NB4 (cell line): ENCODE measurements at places on chromosomes 3 and 15.

DNA sequence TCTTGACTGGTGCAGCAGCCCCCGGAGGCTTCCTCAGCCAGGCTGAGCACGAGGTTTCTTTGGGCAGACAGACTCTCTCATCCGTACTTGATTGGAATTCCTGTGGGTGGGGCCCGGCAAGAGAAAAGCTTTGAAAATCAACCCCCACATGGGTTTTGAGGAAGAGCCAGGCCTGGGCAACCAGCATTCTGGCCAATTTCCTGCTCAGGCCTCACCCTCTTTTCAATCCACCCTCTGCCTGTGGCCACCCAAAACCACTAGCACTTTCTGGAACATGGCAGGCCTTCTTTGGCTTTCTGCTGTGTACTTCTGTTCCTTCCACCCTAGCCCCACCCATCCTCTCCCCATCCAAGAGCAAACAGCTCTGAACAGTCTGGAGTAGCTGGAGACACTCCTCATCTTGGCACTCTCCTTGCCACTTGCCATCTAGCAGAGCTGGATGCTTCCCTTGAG, 5.9 kb downstream of the MYO5C start:
- no peak for DNase-seq

DNA sequence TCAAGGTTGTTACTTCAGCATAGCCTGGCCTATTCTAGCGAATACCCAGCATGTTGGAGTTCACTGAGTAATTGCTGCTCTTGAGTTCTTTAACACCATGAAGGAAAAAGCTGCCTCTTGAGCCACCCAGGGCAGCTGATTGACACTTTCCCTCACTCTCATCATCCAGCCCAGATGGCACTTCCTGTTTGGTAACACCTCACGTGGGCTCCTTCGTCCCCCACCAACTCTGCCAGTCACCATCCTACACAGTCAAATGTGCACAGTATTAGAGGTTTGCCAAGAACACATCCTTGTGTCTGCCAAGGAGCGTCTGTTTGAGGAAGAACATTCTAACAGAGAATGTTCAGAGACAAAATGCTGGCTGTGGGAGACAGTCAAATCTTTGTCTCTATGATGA, 266.3 kb downstream of the RPLP1 start:
- peak; percentile 89 for DNase-seq

DNA sequence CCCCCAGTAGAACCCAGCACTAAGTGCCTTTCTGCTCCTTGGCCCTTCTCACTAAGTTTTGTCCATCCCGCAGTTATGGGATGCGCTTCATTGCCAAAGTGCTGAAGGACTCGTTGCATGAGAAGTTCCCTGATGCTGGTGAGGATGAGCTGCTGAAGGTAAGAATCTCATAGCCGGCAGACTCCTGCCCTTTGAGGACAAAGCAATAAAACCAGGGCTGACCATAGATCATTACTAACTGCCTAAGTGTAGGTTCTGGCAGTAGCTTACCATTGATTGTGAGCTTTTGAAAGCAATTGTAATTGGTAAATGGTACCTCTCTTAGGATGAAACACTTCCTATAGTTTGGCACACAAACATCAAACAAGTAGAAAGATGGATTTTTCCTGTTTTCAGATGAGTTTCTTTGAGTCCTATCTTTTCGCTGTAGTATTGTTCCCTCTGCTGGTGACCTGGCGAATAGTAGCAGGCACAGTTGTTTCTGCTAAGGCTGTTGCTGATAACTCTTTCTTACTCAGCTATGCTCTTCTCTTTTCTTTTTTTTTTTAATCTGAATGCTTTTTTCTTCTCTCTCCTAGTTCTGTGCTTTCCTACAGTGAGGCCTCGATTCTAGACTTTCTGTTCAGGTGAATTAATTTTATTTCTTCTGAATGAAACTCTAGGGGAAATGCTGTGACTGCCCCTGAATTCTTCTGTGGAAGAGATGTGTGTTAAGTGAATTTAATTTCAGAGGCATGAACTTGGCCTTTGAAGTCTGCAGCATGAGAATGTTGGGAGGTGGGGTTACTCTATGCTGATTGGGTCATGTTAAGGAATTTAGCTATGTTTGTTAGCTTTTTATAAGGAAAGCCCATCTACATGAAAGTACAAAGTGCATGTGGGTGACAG, 47.4 kb upstream of the CRTC3 start:
- peak; percentile 71 for DNase-seq

- no peak for DNase-seq
Measured at GRCh38 chr15:64264502-64264901, 91.5 kb downstream of the CSNK1G1 start.

DNA sequence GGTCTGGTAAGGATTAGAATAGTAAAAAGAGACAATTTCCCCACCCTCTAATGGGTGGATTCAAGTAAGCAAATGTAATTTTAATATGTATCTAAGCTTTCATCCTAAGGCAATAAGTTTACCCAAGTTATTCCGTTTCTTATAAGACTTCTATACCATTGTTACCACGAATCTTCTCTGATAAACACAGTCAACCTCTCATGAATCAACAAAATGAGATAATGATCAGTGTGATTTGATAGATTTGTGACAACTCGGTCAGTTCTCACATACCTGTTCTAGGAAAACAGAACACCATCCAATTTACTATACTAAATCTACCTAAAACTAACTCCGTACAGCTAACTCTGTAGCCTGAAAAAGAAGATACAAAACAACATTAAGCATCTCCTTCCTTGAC, 342.1 kb downstream of the TBL1XR1 start:
- no peak for DNase-seq

DNA sequence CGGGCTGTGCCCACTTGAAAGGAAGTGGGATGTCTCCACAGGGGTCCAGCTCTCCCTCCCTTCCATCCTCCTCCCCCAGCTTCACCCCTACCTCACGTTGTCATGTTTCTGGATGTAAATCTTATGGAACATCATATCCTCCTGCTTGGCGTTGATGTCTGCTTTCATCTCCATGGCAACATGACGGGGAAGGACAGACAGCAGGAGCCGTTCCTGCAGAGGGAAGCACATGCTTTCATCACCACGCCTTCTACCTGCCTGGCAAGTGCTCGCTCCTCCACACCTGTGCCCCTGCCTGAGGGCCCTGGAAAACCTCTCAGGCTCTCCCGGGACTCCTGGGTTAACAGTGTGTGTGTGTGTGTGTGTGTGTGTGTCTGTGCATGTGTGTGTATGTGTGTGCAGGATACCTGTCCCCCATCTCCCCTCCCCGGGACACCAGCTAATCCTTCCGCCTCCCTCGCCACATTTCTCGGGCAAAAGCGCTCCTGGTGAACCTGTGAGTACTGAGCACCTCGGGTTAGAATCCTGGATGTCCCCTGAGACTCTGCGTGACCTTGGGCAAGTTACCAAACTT, 101.1 kb downstream of the ADCY5 start:
- DNase-seq: no peak

- no peak for DNase-seq
Measured at GRCh38 chr15:80404761-80405553, 775 bp downstream of the ARNT2 start.

DNA sequence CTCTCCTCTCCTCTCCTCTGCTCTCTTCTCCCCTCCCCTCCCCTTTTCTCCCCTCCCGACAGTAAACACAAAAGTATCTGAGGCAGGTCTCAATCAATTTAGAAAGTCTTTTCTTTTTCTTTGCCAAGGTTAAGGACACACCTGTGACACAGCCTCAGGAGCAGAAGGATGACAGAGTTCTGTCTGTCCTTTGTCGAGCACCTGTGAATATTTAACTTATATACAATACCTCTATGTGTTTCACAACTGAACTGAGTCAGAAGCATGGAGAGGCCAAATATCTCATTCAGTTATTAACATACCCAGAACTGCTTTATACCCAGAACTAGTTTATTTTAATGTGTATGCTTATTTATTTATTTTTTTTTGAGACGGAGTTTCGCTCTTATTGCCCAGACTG, 81.1 kb upstream of the ROBO1 start:
- DNase-seq: no peak

DNA sequence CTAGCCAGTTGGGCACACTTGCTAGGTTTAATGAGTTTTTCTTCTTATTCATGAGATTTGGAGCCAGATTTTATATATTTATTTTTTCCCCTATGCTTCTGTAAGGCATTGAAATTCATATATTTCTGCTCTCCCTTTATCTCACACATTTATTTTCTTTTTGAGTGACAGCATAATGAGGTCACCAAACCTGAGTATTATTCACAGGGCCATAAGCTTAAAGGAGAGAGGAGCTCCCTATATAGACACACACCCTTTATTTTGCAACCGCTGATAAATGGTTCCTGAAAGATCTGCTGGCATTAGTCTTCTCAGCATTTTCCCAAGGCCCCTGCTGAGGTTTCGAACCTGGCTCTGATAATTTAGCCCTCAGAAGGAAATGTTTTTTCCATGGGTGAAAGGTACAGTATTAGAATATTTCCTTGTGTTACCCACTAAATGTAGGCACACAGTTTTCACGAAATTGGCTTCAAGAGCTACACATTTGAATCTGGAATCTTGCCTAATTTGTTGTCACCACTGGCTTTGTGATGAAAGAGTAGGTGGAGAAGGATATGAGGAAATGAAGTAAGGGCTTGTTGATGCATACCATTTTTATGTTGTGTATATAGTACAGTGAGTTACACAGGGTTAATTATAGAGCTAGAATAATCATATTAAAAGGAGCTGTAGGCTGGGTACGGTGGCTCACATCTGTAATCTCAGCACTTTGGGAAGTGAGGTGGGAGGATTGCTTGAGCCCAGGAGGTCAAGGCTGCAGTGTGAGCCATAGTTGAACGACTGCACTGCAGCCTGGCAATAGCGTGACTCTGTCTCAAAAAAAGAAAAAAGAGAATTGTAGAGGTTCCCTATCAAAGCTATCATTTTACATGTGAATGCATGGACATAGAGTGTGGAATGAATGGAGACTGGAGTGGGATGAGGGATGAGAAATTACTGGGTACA, 6.5 kb downstream of the KLHL18 start:
- DNase-seq: peak; percentile 17

- no peak for DNase-seq
Measured at GRCh38 chr3:137687181-137687879, 76.8 kb upstream of the SOX14 start.

DNA sequence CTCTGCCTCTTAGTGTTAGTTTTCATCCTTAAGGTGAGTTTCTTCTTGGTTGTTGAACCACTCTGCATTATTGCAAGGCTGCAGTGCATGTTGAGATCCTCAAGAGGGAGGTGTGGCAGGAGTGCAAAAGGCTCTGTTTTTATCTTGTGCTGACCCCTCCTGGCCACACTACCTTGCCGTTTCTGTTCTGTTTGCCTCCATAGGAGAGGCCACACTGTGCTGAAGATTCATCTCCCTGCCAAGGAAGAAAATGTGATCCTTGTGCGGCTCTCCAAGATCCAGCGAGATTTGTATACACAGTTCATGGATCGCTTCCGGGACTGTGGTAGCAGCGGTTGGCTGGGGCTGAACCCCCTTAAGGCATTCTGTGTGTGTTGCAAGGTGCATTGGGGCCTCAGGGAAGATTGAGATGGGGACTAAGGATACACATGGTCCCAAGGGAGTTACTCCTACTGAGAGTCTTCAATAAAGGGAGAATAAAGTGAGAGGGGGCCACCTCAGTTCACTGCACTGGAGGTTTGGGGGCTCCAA, 33.0 kb upstream of the TEX264 start:
- DNase-seq: peak; percentile 75

DNA sequence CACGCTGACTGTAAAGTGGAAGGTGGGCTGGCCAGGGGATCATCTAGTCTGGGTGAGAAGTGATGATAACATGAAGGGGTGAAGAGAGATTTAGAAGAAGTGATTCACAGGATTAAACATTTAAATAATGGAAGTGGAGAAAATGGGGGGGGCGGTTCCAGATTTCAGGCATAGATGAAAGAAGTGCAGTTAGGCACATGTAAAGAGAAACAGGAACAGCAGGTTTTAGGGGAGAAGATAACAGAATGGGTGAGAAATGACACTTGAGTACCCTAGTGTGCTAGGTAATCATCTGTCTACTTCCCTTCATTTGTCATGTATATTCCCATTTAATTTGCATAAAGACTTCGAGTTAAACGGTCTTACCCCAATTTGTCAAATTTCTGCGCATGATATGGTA, 15.3 kb downstream of the B3GNT5 start:
- no peak for DNase-seq

DNA sequence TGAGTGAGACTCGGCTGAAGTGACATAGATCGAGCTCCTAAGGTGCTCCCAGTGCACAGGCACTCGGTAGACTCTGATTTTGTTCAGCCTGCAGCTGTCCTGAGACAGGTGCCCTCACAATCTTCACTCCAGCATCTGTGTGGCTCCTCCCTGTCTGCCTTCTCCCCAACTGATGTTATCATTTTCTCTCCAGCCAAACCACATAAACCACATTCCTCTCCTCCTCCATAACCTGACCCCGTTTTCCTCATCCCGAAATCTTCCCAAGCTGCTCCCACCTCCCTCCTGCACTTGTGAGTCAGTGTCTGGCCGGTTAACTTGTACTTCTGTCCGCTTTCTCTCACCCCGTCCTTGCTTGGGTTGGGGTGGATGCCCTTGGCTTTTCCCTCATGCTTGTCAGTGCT, 93.3 kb upstream of the HACD2 start:
- no peak for DNase-seq

DNA sequence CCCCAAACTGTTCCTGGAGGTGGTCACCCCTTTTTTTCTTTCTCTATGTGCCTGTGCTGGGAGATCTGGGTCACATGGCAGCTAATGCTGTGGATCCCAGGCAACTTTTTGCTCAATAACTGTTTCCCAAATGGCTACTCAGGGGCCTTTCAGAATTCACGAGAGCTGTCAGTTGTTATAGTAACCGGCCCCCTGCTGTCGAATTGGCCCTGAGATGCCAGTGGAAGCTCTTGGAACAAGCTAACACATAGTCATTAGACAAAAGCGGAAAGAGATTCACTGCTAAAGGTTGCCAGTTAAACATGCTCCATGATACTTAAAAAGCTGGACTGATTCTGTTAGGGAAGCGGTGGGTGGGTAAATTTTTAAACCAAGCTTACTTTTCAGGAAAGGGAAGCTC, 144.1 kb downstream of the FEZF2 start:
- DNase-seq: no peak

DNA sequence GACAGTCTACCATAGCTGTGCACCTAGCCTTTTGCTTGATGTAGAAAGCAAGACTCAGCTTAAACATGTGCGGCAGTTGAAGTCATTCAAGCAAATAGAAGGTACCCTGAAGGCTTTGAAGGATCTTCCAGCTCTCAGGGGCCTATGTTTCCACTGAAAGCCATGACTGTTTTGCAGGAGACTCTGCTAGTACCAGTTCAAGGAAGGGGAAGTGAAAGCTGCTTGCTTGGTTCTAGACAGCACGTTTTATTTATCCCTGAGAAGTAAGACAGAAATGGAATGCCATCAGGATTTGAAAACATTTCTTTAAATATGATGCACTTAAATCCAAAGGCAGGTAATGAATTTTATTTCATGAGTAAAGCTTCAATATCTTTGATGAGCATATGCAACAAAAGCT, 311.4 kb downstream of the PDCD6IP start:
- DNase-seq: no peak

GRCh38 chr15:58046467-58046866, 19.0 kb downstream of the ALDH1A2 start:
- DNase-seq: peak; percentile 19

GRCh38 chr3:87873136-87873535, 185.7 kb downstream of the CGGBP1 start:
- peak; percentile 2 for DNase-seq

- DNase-seq: peak; percentile 88
Measured at GRCh38 chr3:46953234-46954010, 23.1 kb downstream of the CCDC12 start.
